ENCODE measurements at places on chromosomes 2 and 18.

GRCh38 chr18:53375621-53376020 is 848.8 kb downstream of the MBD2 start:
- DNase-seq: peak; percentile 94

- DNase-seq: no peak
These were observed 61.0 kb downstream of the KLHL14 start for GRCh38 chr18:32711862-32712261.

DNA sequence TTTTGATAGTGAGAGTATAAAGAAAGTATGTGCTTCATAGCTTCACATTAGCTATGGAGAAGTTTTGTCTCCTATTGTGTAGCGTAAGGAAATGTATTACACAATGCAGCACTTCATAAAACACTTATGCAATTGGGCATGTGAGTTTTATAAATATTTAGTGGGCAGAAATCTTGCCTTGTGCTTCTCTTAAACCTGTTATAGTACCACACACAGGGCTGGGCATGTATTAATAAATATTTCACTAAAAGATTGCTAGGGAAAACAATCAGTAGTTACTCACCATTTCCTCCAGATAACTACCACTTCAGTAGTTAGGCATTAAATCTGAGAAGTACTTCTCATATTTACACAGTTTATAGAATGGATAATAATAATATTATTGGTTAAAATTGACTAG is 1080.8 kb upstream of the PIK3C3 start:
- DNase-seq: no peak

DNA sequence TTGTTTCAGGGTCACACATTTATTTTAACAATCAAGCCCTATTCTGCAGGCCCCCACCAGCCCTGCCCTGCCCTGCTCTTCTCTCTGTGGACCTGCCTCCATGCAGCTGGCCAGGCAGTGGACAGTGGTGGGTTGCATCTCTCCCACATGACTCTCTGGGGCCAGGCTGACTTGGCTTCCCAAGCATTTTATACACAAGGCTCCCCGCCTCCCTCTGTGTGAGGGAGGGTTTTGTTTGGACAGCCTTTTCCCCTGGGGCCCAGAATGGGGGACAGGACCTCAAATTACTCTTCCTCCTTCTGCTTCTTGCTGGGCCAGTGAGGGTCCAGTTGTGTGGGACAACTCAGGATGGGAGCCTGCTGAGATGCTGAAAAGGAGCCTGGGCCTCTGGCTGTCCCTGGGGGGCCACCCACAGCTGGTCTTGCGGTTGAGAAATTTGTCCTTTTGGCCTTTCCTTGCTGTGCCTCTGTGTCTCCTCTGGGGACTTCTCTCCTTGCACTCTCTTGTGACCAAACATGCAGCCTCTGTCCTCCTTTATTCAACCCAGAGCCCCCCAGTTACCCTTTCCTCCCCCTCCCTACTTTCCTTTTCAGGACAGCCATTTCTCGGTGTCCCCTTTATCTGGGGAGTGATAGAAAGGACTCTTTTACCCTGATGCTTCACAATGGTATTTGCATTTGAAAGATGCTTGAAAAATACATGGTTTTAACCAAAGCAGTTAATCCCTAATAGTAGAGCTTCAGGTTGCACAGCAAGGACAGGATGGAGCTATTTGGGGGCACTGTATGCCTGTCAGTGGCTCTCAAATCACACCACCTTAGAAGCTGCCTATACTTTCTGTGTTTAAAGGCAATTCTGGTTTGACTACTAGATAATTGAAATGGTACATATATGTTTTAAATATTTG is 151.1 kb downstream of the FHOD3 start:
- DNase-seq: peak; percentile 92

- DNase-seq: no peak
These were observed 727 bp upstream of the TTLL4 start for GRCh38 chr2:218709908-218710307.

GRCh38 chr2:149219856-149220255 is 110.5 kb upstream of the LYPD6 start:
- no peak for DNase-seq

DNA sequence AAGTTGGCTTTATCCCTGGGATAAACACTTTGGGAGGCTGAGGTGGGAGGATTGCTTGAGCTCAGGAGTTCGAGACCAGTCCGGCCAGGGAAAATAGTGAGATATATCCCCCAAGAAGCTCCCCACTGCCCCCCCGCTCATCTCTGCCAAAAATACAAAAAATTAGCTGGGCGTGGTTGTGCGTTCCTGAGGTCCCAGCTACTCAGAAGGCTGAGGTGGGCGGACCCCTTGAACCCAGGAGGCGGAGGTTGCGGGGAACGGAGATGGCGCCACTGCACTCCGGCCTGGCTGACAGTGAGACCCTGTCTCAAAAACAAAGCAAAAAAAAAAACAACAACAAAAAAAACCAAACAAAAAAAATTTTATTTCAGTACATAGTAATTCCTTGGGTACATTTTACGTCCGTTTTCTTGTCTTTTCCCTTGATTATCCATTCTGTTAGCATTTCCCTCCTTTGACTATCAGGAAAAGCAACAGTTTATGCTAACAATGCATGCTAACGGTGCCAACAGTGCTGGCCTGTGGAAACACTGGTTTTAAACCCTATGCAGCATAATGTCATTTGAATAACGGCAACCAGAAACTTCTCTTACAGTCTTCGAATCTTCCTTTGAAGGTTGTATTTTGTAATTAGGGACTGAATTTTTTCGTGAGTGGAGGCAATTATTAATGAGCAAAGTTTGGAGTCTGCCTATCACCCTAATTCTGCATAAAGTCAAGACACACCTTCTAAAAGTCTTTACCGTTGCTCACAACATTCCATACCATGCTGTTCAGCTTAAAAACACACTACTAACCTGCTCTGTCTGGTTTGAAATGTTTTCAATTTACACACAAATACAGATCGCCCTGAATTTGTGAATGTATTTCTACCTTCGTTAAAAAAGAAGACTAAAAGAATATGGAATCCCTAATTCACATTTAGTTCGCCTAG is 721 bp upstream of the MIB1 start:
- DNase-seq: peak; percentile 54

GRCh38 chr18:79975985-79976680 is 11.7 kb downstream of the HSBP1L1 start:
- no peak for DNase-seq

GRCh38 chr2:38145236-38145635 is 69.3 kb upstream of the CYP1B1 start:
- no peak for DNase-seq

- no peak for DNase-seq
These were observed 374.6 kb downstream of the IRS1 start for GRCh38 chr2:226424971-226425370.

DNA sequence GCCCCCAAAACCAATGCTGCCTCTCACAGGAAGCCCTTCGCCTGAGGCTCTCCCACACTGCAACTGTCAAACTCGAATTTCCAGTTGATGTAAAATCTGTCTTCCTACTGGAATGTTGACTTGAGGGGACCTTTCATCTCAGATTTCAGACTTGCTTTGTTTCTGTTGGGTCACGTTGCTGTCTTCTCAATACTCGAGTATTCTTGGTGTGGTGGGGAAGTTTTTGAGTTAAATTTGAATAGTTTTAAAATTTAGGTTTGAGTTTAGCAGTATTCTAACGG is 50.8 kb downstream of the AGAP1 start:
- DNase-seq: no peak

DNA sequence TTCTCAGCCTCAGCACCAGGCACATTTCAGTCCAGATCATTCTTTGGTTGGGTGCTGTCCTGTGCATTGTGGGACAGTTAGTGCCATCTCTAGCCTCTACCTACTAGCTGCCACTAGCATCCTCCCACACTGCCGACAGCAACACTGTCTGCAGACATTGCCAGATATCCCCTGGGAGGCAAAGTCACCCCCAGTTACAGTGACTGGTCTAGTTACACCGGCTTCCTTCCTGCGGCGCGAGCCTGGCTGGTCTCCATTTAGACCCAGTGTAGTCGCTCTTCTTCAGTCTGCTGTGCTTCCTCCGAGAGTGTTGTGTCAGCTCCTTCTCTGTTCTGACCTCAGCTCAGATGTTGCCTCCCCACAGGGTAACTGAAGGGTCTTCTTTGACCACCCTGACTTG is 283.1 kb downstream of the PHLPP1 start:
- DNase-seq: no peak

- no peak for DNase-seq
These were observed 56.2 kb downstream of the ANKMY1 start for GRCh38 chr2:240501531-240501991.

DNA sequence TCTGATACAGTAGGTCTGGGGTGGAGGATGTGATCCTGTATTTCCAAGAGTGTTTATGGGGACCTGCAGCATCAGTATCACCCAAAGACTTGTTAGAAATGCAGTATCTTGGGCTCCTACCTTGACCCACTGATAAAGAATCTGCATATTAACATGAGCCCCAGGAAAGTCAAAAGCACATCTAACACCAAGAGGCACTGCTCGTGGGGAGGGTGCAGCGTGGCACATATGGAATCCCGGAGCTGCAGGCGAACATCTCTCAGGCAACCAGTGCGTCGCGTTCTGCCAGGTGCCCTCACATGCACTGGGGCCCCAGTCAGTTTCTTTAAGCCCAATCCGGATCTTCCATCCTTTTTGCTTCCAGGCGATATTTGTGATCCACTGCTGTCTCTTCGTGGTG is 41.3 kb upstream of the ASB18 start:
- no peak for DNase-seq

GRCh38 chr2:200453142-200453852 is 56.6 kb downstream of the KCTD18 start:
- no peak for DNase-seq

- DNase-seq: no peak
These were observed 341.8 kb downstream of the RBM43 start for GRCh38 chr2:150919901-150920300.

DNA sequence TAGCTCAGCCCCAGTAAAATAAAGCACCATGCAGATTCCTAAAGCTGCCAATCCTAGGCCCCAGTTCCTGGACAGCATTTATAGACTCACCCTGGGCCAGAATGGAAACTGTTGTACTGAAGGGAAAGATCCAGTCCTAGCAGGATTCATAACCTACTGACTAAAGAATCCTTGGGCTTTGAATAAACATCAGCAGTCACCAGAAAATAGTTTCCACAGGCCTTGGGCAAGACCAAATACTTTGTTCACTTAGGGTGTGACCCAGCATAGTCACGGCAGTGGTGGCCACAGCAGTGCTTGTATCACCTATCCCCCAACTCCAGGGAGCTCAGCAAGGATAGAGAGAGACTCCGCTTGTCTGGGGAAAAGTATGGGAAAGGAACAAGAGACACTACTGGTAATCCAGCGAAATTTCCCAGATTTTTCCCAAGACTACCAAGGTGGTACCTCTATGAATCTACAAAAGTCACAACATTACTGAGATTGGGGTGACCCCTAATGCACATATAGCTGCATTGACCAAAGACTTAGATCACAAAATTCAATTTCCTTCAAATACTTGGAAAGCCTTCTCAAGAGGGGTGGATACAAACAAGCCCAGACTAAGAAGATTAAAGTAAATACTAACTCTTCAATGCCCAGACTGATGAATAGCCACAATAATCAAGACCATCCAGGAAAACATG is 748.1 kb upstream of the LRATD1 start:
- no peak for DNase-seq

GRCh38 chr2:111990856-111991255 is 64.2 kb upstream of the TMEM87B start:
- DNase-seq: no peak

DNA sequence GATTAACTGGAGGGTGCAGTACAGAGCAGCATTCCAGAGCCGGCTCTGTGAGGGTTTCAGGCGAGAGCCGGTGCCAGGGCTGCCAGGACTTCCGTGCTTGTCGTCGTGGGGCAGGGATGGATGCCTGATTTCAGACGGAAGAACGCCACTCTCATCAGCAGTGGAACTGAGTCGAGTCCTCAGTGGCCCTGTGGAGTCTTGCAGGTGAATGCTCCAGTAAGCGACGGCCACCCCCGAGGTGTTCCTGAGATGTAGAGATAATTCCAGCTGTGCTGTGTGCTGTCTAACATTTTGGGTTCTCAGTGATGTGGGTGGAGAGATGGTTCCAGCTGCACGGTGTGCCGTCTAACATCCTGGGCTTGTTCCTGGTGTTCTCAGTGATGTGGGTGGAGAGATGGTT is 103.1 kb upstream of the ALKAL2 start:
- DNase-seq: no peak

- no peak for DNase-seq
These were observed 54.5 kb downstream of the LYPD1 start for GRCh38 chr2:132615329-132616085.

DNA sequence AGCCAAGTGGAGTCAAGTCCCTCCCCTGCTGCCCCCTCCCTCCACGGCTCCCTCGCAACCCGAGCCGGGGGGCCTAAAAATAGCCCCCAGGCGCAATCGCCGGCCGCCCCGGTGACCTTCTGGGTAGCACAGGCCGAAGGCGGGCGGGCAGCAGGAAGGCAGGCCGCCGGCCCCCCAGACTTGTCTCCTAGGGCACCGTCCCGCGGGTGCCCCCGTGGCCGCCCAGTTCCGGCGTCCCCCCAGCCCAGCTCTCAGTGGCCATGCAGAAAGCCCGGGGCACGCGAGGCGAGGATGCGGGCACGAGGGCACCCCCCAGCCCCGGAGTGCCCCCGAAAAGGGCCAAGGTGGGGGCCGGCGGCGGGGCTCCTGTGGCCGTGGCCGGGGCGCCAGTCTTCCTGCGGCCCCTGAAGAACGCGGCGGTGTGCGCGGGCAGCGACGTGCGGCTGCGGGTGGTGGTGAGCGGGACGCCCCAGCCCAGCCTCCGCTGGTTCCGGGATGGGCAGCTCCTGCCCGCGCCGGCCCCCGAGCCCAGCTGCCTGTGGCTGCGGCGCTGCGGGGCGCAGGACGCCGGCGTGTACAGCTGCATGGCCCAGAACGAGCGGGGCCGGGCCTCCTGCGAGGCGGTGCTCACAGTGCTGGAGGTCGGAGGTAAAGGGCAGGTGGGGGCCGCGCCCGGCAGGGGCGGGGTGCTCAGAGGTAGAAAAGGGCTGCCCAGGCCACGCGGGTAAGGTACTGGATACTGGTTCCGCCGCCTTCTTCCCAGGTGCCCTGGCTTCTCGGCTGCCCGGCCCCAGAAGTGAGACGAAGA is at the start of gene SPEG:
Gene SPEG, plus strand, starts transcription at position 126 of the 808 bp plus-strand sequence. Its CDS starts 135 bp downstream, at position 261.
- peak; percentile 45 for DNase-seq

DNA sequence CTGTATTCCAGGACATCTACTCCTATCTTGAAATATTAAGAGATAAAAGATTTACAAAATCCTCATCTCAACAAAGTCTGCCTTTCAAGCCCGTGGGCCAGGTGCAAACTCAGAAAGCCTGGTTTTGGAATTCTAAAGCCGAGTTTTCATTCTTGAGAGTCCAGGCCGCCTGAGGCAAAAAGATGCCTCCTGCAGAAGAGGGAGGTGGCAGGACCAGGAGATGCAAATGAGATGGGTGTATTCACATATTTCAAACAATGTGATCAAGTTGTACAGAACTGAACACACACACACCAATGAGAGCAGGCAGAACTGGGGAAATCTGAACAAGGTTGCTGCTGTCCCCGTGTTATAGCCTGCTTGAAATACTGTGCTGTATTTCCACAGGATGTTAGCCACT is 7.7 kb upstream of the HS6ST1 start:
- DNase-seq: no peak

Measured in NCI-H69 (cell line).